DMS53 (cell line): ENCODE measurements at places on chromosomes 13 and 19.

DNA sequence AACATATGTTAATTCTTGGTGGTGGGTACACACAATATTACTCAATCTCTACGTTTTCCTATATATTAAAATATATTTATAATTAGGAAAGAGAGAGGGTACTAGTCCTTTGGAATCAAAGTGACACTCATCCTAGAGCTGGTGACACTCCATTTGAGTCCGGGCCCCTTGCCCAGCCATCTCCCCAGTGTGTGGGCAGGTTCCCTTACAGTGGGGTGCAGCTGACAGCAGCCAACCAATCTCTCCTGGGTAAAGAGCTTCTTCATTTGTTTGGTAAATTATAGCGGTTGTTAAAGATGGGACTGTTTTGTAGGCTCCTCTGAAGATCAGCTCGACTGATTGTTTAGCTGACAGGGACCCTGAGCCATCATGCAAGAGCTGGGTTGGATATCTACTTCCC is 37.2 kb upstream of the RGCC start:
- no peak for DNase-seq

- DNase-seq: peak; percentile 5
These were observed 36.3 kb upstream of the MLNR start for GRCh38 chr13:49183672-49184325.

GRCh38 chr19:45876411-45877197 is 9.3 kb downstream of the IRF2BP1 start:
- no peak for DNase-seq

DNA sequence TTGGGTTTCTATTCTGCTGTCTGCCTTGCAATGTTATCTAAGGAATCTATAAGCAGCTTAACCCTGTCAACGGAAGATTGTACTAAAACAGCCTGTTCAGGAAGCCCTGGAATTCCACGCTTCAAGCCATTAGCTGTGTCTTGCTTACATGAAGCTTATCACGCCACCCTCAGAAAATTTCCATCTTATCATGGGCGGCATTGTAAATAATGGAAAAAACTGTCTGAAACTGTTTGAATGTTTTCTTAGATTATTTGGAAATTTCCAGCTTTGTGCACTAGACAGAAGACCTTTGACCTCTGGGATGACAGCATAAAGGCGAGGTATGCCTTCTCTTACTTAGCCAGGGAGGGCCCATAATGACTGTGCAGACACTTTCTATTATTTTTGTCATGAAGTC is 319.7 kb downstream of the KCNRG start:
- DNase-seq: no peak

- DNase-seq: no peak
These were observed 7.8 kb upstream of the CLC start for GRCh38 chr19:39745643-39746042.

DNA sequence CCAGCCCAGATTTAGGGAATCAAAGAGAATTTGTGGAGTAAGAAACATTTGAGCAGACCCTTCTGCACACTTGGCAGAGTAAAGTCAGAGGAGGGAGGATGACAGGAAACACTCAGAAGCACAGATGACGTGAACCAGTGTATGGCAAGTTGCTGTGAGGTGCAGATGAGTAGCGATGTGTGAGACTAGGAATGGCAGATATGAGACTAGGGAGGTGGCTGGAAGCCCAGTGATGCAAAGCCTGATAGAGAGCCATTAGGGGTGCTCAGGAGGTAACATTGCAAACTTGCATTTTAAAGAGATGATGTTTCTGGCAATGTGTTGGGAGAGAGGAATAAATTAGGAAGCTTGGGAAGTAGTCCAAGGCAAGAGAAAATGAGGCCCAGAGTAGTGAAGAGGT is 44.0 kb downstream of the PCDH17 start:
- no peak for DNase-seq

DNA sequence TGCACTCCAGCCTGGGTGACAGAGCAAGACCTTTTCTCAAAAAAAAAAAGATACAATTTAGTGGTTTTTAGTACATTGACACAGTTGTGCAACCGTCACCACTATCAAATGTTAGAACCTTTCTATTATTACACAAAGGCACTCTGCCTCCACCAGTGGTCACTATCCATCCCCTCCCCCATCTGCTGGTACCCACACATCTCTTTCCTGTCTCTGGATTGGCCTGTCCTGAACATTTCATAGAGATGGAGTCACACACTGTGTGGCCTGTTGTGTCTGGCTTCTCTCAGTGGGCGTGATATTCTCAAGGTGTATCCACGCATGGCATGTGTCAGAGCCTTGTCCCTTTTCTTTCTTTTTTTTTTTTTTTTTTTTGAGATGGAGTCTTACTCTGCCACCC is 11.2 kb downstream of the KDM4B start:
- DNase-seq: no peak

GRCh38 chr13:111210544-111211469 is 95.7 kb downstream of the ARHGEF7 start:
- no peak for DNase-seq

DNA sequence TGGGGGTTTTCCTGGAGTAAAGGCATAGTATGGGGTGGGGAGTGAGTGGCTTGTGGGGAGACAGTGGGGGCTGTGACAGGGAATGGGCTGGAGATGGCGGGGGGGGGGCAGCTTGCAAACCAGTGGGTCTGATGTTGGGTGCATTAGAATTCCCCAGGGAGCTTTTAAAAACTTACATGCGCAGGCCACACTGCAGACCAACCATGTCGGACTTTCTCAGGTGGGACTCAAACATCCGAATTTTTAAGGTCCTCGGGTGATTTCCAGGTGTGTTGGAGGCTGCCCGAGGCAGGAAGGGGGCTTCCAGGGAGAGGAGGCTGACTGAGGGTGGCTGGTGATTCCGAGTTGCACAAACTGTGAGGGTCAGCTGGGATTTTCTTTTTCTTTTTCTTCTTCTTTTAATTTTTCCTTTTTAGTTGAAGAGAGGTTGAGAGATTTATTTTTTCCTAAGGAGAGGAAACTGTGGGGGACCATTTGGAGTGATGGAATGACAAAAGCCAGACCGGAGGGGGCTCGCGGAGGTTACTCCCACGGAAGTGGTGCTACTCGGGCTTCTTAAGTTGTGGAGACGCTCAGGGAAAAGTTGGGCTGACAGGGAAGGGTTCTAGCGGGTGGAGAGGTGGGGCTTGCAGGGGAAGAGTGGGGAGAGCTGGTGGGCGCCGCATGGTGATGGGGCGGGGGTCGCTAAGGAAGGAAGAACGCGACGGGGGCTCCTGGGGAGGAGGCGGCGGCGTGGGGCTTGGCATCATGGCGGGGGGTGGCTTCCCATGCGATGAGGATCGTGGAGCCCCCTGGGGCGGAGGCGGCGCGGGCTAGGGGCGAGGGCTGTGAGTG is 997 bp upstream of the CACNG8 start:
- DNase-seq: no peak

GRCh38 chr19:48997972-48998371 is 4.3 kb downstream of the RUVBL2 start:
- peak; percentile 83 for DNase-seq

- DNase-seq: no peak
These were observed 387.3 kb downstream of the PCDH17 start for GRCh38 chr13:58018865-58019264.

GRCh38 chr13:76383676-76384461 is 502.3 kb downstream of the KCTD12 start:
- peak; percentile 51 for DNase-seq

DNA sequence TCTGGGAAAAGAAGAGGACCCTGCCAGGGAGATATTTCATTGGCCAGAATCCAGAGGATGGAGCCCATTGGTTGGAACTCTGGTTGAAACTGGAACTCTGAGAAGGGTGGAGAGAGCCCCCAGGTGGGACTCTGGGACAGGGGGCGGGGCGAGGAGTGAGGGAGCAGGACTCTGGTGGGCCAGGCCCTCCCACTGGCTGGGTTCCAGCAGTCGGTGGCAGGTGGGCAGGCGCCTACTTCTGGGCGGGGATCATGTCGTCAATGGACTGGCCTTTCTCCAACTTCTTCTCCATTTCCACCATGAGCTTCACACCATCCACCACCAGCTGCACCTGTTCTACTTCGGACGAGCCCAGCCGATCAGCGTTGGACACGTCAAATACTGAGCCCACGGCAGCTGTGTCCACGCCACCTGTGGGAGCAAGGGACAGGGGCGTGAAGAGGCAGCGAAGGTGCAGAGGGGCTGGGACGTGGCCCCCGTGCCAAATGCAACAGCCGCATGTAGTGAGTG is 16.1 kb downstream of the CKM start:
- peak; percentile 53 for DNase-seq

- DNase-seq: no peak
These were observed 225.0 kb downstream of the KATNAL1 start for GRCh38 chr13:30082391-30082790.

DNA sequence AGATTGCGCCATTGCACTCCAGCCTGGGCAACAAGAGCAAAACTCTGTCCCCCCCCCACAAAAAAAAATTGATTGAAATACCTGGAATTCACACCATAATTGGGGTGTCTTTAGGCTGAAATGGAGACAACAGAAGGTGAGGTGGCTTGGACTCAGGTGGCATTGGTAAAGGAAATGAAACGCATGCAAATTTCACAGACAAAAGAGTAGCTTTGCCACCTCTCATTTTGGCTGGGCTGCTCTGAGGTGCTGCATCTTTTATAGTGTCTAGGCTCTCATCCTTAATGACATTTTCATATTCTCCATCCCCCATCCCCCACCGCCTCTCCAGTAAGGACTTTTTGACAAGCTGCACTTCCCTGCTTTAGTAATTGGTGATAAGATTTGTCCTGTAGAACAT is 6.9 kb downstream of the UBE2L5 start:
- DNase-seq: no peak

- DNase-seq: peak; percentile 62
These were observed 476 bp downstream of the TYK2 start for GRCh38 chr19:10379880-10380312.

DNA sequence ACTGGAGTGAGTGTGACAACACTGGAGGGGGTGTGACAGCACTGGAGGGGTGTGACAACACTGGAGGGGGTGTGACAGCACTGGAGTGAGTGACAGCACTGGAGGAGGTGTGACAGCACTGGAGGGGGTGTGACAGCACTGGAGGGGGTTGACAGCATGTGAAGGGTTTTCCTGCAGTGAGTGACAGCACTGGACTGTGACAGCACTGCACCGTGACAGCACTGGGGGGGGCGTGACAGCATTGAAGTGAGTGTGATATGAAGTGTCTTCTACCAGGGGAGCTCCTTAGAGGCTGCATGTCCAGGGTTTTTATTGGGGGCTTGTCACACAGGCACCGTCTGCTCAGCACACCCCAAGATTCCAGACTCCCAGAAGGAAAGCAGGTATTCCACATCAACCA is 274.8 kb downstream of the TEX29 start:
- DNase-seq: no peak

DNA sequence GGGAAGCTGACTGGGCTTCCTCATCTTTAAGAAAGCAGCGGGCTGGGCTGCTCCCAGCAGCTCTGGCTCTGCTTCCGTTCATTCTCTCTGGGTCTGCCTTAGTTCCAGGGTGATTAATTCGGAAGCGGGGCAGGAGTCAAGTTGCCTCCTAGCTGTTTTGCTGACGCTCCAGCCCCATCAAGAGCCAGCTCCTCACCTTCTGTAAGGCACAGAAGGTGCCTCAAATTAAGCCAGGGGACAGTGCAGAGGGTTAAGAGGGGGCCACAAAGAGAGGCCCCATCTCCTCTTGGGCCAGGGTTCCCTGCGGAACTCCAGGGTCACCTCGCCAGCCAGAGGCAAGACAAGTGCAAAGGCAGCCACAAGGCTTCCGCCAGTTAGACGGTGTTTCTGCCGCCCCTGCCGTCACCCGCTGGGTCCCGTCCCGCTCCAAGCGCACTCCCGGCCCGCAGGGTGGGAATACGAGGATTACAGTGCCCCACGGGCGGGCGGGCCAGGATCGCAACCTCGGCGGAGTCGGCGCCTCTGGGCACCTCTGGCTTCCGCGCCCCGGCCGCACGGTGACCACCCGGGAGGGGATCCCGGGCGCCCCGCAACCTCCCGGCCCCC is 508 bp downstream of the SLC15A1 start:
- peak; percentile 27 for DNase-seq

DNA sequence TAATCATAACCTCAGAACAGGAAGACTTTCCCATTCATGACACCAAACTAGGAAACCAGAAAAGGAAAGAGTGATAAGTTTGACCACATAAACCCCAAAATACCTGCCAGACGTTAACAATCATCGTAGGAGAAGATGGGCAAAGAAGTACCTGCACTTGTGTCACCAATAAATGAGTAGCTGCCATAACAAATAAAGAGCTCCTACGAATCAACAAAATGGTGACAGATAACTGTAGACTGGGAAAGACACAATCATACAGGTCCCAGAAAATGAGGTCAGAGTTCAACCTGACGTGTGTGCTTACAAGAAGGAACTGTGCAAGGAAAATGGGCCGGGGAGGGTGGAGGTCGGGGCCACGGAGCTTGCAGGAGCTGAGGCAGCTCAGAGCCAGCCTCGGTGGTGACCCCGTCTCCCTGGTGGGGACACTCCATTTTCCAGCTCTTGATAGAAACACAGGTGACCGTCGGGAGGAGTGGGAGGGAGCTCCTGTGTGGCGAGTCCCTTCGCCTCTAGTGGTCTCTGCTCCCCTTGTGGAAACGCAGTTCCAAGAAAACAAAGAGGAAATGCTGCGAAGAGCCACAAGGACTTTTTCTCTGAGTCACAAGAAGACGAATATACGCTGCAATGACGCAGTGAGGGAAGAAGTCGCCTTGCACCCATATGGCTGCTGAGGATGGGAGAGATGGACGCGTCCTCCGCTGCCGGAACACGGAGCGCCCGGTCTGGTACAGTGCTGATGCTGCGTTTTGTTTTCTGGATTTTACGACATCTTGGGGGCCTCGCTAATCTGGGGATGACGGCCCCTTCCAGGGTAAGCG is 9.5 kb downstream of the PIP5K1C start:
- no peak for DNase-seq

- no peak for DNase-seq
These were observed 366.2 kb upstream of the TSHZ3 start for GRCh38 chr19:31715249-31715945.
